Daoy (cell line): ENCODE measurements at places on chromosomes 5 and 9. TPM values are rescaled to one million over a fixed set of nuclear protein-coding genes. Genes with fewer than 3 reads are reported as not detected.

The PFN3 gene
- not detected in 2 replicates for total RNA-seq

The PCDHB2 gene
- 12.1 and 22.4 TPM in 2 replicates for total RNA-seq

The MARCOL gene
- not detected in 2 replicates for total RNA-seq

The INSL6 gene
- total RNA-seq: not detected in 2 replicates

The SH3GL2 gene
- 0.17 TPM in 1 of 2 replicates, not detected in the other for total RNA-seq

GRCh38 chr9:69198521-69199220, 24.6 kb downstream of the TJP2 start:
- DNase-seq: no peak

DNA sequence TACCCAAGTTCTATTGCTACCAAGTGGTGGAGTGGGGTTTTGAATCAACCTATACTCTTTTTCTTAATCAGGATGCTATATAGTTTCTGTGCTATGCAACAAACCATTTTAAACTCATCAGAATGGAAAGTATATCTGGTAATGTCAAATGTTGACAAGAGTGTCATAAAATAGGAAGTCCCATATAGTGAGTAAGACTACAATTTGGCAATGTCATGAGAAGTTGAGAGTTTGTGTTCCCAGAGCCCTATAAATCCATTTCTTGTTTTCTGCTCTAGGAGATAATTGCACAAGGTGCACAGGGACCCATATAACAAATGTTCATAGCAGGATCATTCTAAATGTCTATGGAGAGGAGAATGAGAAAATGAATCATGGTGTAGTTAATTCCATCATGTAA, 109.8 kb upstream of the TXNDC8 start:
- DNase-seq: no peak

DNA sequence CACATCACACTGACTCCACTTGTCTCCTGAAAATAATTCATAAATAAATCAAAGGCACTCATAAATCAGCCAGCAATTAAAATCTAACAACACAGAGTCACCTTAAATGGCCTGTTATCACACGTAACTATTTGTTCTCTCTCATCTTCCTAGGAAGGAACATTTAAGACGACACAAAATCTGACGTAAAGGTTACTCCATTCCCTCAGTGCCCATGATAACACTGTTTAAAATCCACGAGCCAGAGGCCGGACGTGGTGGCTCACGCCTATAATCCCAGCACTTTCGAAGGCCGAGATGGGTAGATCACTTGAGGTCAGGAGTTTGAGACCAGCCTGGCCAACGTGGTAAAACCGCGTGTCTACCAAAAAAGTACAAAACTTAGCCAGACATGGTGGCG, 56.4 kb downstream of the MYO10 start:
- DNase-seq: no peak

GRCh38 chr9:96067004-96067403, 191.5 kb downstream of the ERCC6L2 start:
- DNase-seq: no peak

- no peak for DNase-seq
These were observed 12.4 kb downstream of the SLC36A1 start for GRCh38 chr5:151459680-151460324.

DNA sequence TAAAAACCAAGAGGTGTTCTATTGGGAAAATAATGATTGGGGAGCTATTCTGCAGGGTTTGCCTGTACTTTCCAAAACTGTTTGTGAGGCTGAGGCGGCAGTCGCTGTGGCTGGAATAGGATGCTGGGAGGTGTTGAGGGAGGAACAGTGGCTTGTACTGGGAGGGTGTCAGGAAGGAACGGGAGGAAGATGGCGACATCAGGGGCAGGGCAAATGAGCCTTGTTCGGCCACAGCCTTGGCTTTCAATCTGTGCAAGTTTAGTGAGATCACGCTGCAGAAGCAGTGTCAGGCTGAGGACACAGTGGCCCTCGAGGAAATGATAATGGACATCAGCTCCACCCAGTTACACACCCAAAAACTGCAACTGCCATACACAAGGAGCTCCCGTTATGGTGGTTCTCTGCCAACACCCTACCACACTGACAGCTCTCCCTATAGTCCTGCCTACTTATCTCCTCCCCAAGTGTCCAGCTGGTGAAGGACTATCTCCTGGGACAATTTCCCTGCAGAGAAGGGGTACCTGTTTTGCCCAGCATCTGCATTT, 27.3 kb downstream of the KIF2A start:
- no peak for DNase-seq

DNA sequence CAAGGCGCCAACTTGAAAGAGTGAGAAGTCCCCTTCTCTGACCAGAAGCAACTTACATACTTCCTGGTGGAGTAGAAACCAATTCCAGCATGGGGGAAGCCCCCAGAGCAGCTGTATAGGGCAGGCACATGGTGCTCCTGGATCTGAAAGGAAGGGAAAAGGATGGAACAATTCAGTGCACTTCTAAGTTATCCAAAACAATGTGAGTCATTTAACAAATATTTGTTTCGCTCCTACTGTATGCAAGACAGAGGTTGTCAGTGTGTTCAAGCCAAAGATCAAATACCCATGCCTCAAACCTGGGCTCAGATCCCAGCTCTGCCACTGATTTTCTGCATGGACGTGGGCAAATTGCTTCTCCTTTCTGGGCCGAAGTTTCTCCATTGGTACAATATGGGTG, 67.1 kb downstream of the LHX2 start:
- DNase-seq: peak; percentile 66

GRCh38 chr9:89759572-89759971, 154.8 kb downstream of the GADD45G start:
- no peak for DNase-seq
